ENCODE measurements at places on chromosomes 3 and 15.

- no peak for DNase-seq
Observed at GRCh38 chr3:46070595-46071093, 43.4 kb upstream of the XCR1 start.

DNA sequence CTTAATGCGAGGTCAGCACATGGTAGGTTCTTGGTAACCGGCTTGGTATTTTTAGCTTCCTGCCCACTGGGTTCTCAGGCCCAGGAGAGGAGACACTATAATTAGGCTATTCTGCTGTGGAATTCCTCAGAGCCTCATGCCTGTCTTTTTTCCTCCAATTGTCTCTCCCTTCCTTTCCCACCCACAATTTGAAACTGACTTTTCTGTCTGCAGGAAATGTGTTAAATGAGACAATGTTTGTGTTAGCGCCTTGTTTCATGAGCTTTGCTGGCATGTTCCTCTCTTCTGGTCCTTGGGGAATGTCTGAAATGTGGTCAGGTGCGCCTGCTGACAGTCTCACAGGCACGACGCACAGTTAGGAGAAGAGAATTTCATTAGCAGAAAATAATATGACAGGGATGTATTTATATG is 223.6 kb upstream of the CTNNB1 start:
- no peak for DNase-seq

DNA sequence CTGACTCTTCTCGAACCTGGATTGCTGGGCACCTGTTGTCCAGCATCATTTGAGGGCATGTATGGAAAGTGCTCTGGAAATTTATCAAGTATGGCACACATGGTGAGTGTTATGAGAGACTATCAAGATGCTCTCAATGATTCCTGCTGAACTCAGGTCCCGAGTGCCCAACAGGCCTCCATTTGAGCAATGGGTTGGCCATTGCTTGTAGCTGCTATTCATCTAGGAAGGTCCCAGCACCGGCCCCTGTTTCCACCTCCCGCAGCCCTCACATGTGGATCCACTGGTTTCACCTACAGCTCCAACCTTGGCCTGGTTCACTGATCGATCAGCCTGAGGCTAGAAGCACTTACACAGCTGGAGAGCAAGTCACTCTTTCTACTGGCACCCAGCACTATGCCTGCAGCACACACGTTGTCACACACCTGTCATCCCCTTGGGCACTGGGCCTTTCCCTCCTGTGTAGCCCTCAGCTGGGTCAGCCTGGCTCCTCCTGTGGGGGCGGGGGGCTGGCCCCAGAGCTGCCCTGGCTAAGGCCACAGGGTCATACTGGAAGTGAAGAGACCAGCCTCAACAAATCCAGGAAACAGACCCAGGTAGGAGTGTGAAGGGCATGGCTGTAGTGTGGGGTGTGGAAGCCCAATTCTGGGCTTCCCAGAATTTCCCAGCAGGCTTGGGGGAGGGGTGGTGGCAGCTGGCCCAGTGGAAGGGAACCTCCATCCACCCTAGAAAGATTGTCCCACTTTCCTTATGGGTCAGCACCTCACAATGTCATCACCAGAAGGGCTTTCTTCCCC is 41.7 kb upstream of the SMAD3 start:
- no peak for DNase-seq

- peak; percentile 3 for DNase-seq
Observed at GRCh38 chr3:126127452-126127851, 43.5 kb upstream of the SLC41A3 start.
